Sigmoid colon (tissue), 7 donors: ENCODE measurements at places on chromosomes 11 and 22. TPM values are rescaled to one million over a fixed set of nuclear protein-coding genes. Genes with fewer than 3 reads are reported as not detected.
A peak's percentile ranks its signal among the peaks of the same experiment; 100 is the strongest.

Gene MYO7A
- polyA plus RNA-seq = 2.1 TPM

Gene TMEM121B
- polyA plus RNA-seq = not detected

Gene NAA40
- polyA plus RNA-seq = 7.2 TPM

Gene DMC1
- not detected for polyA plus RNA-seq

Gene NLRP14
- polyA plus RNA-seq = 0.01 TPM

Gene PKDREJ
- 0.35 TPM for polyA plus RNA-seq

Gene TMX2
- 26.8 TPM for polyA plus RNA-seq

Gene RIC3
- polyA plus RNA-seq = not detected

Gene CASP5
- polyA plus RNA-seq = 25.4 TPM

DNA sequence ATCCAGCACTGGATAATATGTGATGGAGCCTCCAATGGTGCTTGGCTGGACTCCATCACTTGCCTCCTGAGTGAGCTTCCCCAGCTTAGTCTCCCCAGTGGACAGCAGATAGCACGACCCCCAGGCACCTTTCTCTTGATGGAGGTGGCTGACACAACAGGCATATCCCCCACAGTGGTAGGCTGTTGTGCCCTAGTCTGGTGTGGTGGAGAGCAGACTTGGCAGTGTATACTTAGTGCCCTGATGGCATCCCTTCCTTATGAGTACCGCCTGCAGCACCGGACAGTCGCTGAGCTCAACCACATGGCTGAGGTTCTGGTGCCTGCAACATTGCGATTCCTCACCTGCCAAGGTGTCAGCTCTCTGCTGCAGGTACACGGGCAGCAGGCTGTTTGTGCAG is 50.1 kb downstream of the DNHD1 start:
- H3K4me1 ChIP-seq = no peaks in the 10 kb centered on the region
- no peak overlapping the region for H3K4me3 ChIP-seq
- no peak for DNase-seq
- no peak overlapping the region for H3K27ac ChIP-seq

GRCh38 chr22:25546751-25547150 is 17.7 kb upstream of the GRK3 start:
- no peak overlapping the region for H3K4me3 ChIP-seq
- no peak overlapping the region for H3K27ac ChIP-seq
- no peaks in the 10 kb centered on the region for H3K4me1 ChIP-seq
- no peaks in the 10 kb centered on the region for H3K27me3 ChIP-seq
- H3K36me3 ChIP-seq = no peaks in the 10 kb centered on the region
- no peak for DNase-seq

GRCh38 chr22:43349636-43350035 is 6.5 kb upstream of the SCUBE1 start:
- no peak overlapping the region for H3K4me3 ChIP-seq
- no peaks in the 10 kb centered on the region for H3K36me3 ChIP-seq
- DNase-seq = no peak
- H3K27ac ChIP-seq = no peak overlapping the region
- peaks cover 52% of the 10 kb centered on the region for H3K27me3 ChIP-seq

DNA sequence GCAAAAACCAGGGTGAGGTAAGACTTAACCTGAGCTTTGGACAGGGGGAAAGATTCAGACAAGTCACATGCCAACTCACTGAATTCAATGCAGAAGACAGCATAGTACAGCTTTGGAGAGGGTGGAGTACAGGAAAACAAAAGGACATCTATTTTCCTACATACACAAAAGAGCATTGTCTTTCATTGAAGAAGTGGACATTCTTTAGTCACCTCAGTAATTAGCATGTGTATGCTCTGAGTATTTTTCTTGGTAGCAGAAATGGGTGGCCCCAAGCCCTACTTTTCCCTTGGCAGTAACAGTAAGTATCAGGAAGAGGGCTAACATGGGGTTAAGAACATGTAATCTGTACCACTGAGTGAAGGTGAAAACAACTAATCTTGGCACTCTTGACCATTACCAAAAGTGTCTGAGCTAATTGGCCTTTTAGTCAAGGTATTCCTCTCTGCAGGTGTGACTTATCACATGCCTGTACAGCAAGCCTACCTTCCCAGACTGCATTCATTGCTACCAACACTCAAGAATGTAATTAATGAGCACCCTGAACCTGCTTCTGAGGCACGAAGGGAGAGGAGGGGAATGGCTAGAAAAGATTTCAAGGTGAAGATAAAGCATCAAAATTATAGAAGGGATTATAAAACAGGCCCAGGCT is 33.9 kb downstream of the SYTL2 start:
- no peaks in the 10 kb centered on the region for H3K27me3 ChIP-seq
- peaks cover 9% of the 10 kb centered on the region for H3K4me1 ChIP-seq
- H3K4me3 ChIP-seq = no peak overlapping the region
- no peak for DNase-seq
- no peak overlapping the region for H3K27ac ChIP-seq
- H3K36me3 ChIP-seq = no peaks in the 10 kb centered on the region

- no peaks in the 10 kb centered on the region for H3K27me3 ChIP-seq
- peaks cover 56% of the 10 kb centered on the region for H3K4me1 ChIP-seq
- no peaks in the 10 kb centered on the region for H3K36me3 ChIP-seq
- DNase-seq = no peak
These were observed 25.0 kb downstream of the MN1 start for GRCh38 chr22:27776650-27776958.

DNA sequence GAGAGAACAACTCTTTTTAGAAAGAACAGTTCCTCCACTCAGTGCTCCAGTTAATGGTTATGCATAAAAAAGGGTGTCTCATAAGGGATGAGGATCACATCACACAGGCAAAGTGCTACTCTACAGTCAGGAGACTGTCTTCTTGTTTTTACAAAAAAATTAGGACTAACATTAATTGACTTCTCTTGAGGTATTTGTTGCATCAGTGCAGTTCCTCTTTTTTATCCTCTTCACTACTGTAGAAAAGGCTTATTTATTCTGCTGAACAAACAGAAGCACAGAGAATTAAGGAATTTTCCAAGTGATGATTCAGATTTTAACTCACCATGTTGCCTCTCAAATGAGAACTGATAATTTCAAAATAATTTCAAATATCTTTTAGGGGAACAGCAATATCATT is 1.9 kb downstream of the MMP8 start:
- H3K27me3 ChIP-seq = no peaks in the 10 kb centered on the region
- no peak overlapping the region for H3K4me3 ChIP-seq
- no peaks in the 10 kb centered on the region for H3K36me3 ChIP-seq
- H3K27ac ChIP-seq = no peak overlapping the region

GRCh38 chr22:37777122-37777687 is 30.5 kb upstream of the GCAT start:
- peaks cover 9% of the 10 kb centered on the region for H3K36me3 ChIP-seq
- no peaks in the 10 kb centered on the region for H3K27me3 ChIP-seq
- H3K4me1 ChIP-seq = peaks cover 12% of the 10 kb centered on the region
- DNase-seq = peak; percentile 83
- peak overlapping the region; percentile 49 for H3K27ac ChIP-seq

DNA sequence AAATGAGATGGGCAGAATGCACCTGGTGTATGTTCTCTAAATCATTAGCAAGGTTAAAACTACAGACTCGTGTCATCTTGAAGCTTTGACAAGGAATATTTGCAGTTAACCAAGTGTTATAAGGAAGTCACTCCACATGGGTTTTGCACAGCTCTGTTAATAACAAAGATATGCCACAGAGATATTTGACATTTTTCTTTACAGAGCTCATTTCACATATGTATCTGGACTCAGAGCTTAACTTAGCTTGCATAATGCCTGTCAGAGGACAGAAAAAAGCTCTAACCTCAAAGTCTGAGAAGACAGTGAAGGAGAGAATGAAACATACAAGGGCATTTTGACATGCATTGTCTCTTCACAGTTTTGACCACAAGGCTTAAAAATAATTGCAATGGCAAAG is 105.5 kb downstream of the C11orf87 start:
- H3K4me1 ChIP-seq = no peaks in the 10 kb centered on the region
- no peaks in the 10 kb centered on the region for H3K36me3 ChIP-seq
- no peaks in the 10 kb centered on the region for H3K27me3 ChIP-seq
- H3K27ac ChIP-seq = no peak overlapping the region

DNA sequence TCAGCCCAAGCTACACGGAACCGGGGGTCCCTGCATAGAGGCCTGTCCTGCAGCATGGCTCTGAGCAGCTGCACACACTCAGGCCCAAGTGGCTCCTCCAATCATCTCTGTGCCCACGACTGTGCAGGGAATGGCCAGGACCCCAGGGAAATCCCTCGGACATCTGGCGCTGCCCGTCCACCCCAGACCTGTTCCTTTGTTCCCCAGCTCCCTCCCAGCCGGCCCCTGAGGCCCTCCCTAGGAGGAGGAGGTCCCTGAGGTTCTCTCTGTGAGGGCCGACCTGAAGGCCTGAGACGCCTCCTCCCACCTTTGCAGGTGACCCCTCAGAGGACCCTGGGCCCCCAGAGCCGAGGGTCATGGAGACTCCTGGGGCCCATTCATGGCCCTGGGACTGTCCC is 1.1 kb downstream of the MLC1 start:
- DNase-seq = no peak
- H3K27ac ChIP-seq = no peak overlapping the region
- H3K36me3 ChIP-seq = no peaks in the 10 kb centered on the region
- H3K4me3 ChIP-seq = no peak overlapping the region

- no peaks in the 10 kb centered on the region for H3K36me3 ChIP-seq
- H3K27ac ChIP-seq = no peak overlapping the region
These were observed 29.5 kb upstream of the FZD4 start for GRCh38 chr11:86984701-86985100.

GRCh38 chr11:120547811-120548681 is 36.5 kb downstream of the GRIK4 start:
- H3K4me1 ChIP-seq = peaks cover 29% of the 10 kb centered on the region
- no peak overlapping the region for H3K4me3 ChIP-seq
- peak; percentile 87 for DNase-seq
- H3K27me3 ChIP-seq = no peaks in the 10 kb centered on the region
- H3K27ac ChIP-seq = peak overlapping the region; percentile 56
- no peaks in the 10 kb centered on the region for H3K36me3 ChIP-seq

GRCh38 chr11:61654397-61654829 is 25.8 kb upstream of the DAGLA start:
- H3K4me1 ChIP-seq = no peaks in the 10 kb centered on the region
- H3K27ac ChIP-seq = no peak overlapping the region
- DNase-seq = peak; percentile 77
- no peak overlapping the region for H3K4me3 ChIP-seq
- H3K36me3 ChIP-seq = no peaks in the 10 kb centered on the region

DNA sequence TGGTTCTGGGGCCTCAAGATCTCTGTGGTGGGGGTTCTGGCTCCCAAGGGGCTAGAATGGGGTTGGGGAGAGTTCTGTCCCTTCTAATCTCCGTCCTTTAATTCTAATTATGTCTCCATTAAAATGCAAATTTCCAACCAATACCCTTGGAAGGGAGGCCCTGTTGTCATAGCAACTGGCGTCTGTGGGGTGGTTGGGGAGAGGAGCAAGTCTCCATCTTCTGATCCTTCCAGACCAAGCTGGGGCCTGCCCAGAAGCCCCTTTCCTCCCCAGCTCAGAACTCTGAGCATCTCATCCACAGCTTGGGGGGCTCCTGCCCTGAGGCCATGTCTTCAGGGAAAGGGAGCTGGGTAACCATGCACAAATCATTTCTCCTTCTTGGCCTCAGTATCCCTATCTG is 5.4 kb upstream of the RPS19BP1 start:
- no peaks in the 10 kb centered on the region for H3K27me3 ChIP-seq
- DNase-seq = no peak
- H3K36me3 ChIP-seq = no peaks in the 10 kb centered on the region
- peaks cover 12% of the 10 kb centered on the region for H3K4me1 ChIP-seq
- no peak overlapping the region for H3K4me3 ChIP-seq

DNA sequence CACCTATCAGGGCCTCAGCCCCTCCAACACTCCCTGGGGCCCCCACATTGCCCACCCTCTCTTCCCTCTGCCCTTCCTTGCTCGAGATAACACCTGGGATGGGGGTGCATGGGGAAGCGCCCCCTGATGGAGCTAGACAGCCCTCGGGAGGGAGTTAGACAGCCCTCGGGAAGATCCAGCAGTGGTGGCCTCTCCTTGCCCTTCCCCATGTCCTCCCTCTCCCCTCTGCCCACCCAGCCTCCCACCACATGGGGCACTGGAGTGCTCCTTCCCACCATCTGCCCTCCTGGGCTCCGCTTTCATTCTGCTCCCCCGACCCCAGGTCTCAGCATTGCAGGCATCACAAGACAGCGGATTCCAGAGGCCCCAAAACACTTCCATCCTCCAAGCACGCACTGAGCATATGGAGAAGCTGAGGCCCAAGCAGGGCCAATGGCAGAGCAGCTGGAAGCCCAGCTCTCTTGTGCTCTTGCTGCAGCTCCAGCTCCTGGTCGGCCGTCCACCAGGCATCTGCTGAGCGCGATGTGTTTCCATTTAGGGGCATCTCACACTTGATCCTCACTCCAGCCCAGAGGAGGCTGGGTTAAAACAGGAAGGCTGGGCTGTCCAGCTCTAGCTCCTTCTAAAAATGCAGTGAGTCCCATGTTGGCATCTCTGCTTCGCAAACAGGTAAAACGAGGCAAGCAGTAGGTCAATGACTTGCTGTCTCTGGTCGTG is 65.6 kb downstream of the IGLL1 start:
- peak overlapping the region; percentile 70 for H3K27ac ChIP-seq
- H3K36me3 ChIP-seq = no peaks in the 10 kb centered on the region
- H3K4me1 ChIP-seq = peaks cover 11% of the 10 kb centered on the region
- DNase-seq = peak; percentile 85
- H3K27me3 ChIP-seq = no peaks in the 10 kb centered on the region
- H3K4me3 ChIP-seq = no peak overlapping the region

- H3K4me1 ChIP-seq = no peaks in the 10 kb centered on the region
- H3K36me3 ChIP-seq = no peaks in the 10 kb centered on the region
- no peak for DNase-seq
These were observed 991 bp upstream of the SLCO2B1 start for GRCh38 chr11:75149766-75150465.

DNA sequence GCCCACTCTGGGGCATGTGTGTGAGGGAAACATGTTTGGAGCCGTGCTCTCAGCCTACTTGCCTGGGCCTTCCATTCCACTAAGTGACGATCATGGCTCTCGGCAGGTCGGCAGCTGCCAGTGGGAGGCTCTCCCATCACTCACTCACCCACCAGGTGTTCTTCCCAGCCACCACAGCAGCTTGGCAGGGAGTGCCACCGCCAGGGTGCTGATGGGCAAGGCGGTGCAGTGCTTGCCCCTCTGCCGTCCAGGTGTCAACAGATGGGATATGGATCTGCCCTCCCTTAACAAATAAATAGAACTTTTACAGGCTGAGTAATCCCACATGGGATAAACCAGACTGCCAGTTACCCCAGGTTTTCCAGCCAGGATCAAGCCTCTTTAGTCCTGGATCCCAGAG is 205.5 kb upstream of the TMEM45B start:
- no peaks in the 10 kb centered on the region for H3K4me1 ChIP-seq
- DNase-seq = no peak
- H3K36me3 ChIP-seq = no peaks in the 10 kb centered on the region
- no peak overlapping the region for H3K4me3 ChIP-seq
- no peaks in the 10 kb centered on the region for H3K27me3 ChIP-seq
- no peak overlapping the region for H3K27ac ChIP-seq

GRCh38 chr11:30825723-30826122 is 239.6 kb upstream of the MPPED2 start:
- H3K36me3 ChIP-seq = no peaks in the 10 kb centered on the region
- no peaks in the 10 kb centered on the region for H3K4me1 ChIP-seq
- H3K4me3 ChIP-seq = no peak overlapping the region
- peak; percentile 52 for DNase-seq
- no peak overlapping the region for H3K27ac ChIP-seq

GRCh38 chr11:100964435-100964834 is 165.2 kb downstream of the PGR start:
- no peaks in the 10 kb centered on the region for H3K27me3 ChIP-seq
- no peak overlapping the region for H3K4me3 ChIP-seq
- DNase-seq = no peak
- H3K4me1 ChIP-seq = no peaks in the 10 kb centered on the region
